ENCODE measurements at places on chromosomes 3 and 15. TPM values are rescaled to one million over a fixed set of nuclear protein-coding genes. Genes with fewer than 3 reads are reported as not detected.
A peak's percentile ranks its signal among the peaks of the same experiment; 100 is the strongest.

GRCh38 chr15:60762638-60763037 is 283.7 kb upstream of the ICE2 start:
- DNase-seq = no peak

GRCh38 chr3:65905771-65906170 is 132.9 kb downstream of the MAGI1 start:
- no peak for DNase-seq

DNA sequence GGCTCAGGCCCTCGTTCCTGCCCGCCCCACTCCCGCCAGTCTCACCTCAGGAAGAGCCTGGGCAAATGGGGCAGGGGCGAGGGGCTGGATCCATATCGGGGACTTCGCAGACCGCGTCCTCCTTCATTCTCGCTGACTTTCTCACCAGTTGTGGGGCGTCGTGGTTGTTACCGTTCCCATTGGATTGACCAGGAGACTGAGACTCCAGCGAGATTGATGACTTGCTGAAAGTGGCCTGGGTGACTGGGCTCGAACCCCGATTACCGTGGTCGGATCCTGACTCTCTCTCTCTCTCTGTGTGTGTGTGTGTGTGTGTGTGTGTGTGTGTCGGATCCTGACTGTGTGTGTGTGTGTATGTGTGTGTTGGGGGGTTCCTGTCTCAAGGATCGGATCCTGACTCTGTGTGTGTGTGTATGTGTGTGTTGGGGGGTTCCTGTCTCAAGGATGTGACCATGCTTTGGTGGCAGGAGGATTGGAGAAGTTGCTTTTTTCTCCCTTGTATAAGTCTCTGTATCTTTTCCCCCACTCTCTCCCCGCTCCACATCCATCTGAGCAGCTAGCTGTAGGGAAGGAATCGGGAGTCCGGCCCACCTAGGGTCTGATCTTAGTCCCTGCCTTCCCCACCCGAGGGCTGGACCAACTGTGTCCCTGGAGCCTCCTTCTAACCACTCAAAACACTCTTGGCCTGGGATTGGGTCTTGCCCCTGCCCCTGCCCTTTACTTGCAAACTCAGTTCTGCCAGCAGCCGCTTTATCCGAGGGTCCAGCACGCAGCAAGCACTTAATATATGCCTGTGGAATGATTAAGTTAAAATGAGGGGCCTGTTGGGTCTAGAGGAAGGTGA is 603 bp downstream of the PLEKHO2 start:
- DNase-seq = peak; percentile 29

- DNase-seq = no peak
Measured at GRCh38 chr3:40597441-40597840, 72.7 kb downstream of the ZNF621 start.

GRCh38 chr15:68045289-68046265 is 8.5 kb upstream of the PIAS1 start:
- DNase-seq = no peak

- peak; percentile 26 for DNase-seq
Measured at GRCh38 chr15:39213385-39213840, 367.5 kb upstream of the THBS1 start.

DNA sequence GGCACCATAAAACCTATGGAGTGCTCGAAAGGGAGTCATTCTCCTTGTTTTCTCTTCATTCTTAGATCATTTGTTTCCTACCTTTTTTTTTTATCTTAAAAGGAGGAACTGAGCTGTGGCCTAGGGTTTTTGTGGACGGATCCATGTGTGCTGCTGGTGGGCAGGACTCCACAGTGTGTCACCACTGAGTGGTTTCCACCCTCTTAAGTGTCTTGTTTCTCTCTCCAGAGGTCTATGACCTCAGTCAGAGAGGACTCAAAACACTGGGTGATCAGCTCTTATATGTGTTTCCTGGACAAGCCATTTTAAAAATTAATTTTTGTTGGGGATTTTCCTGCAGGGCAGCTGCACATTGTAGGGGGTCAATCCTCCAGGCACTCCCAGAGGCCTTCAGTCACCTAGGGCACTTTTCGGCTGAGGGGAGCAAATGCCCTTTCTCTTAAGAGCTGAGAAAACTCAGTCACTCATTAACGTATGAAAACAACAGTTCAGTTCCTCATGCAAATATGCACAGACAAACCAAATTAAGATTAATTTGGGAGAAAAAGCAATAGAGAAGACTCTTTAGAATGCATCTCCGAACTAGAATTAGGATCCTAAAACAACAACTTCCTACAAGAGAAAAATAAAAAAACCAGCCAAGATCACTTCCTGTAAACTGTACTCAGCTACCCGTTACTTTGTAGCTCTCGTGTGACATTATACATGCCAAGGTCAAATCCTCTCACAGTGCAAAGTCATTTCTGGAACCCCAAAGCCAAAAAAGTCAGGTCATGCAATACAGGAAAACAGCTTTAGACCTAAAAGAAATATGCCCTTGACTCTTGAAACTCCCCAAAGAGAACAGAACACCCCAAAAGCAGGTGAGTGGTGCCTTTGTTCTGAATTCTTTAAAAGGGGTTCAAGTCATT is 27.6 kb upstream of the FAM3D start:
- DNase-seq = no peak

DNA sequence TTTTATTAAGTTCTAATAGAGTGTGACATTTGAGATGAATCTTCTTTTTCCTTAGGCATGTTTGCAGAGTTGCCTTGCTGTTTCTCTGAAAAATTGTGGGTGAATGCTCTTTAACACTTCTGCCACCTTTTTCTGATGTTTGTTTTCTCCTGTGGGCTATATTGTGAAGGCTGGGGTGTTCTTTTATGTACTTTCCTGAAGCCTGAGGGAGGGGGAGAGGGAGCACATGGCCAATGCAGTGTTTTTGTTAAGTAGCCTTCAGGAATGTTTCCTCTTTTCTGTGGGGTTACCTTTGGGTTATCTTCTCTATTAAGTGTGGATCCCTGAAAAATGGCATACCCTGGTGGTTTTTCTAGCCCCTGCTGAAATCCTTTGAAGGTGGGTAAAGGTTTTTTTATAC is 50.2 kb downstream of the CMC1 start:
- no peak for DNase-seq

- DNase-seq = no peak
Measured at GRCh38 chr15:89799011-89799911, 15.4 kb downstream of the ANPEP start.

- no peak for DNase-seq
Measured at GRCh38 chr3:138937690-138938055, 9.3 kb downstream of the FOXL2 start.

EPM2AIP1 gene
- 11.1 TPM for polyA plus RNA-seq

RHO gene
- polyA plus RNA-seq = not detected

TM6SF1 gene
- 0.12 TPM for polyA plus RNA-seq

GADL1 gene
- polyA plus RNA-seq = not detected

PSTPIP1 gene
- polyA plus RNA-seq = not detected

ZNF717 gene
- 3.5 TPM for polyA plus RNA-seq

VGLL3 gene
- 4.9 TPM for polyA plus RNA-seq

WDR76 gene
- 15.6 TPM for polyA plus RNA-seq

PRSS50 gene
- not detected for polyA plus RNA-seq

STRC gene
- polyA plus RNA-seq = 0.08 TPM

AAGAB gene
- polyA plus RNA-seq = 67.4 TPM

RASGRP1 gene
- polyA plus RNA-seq = 0.70 TPM

GP9 gene
- not detected for polyA plus RNA-seq

CNTN6 gene
- polyA plus RNA-seq = not detected

Data from A549 (cell line).